ENCODE measurements at places on chromosomes 4 and X.

DNA sequence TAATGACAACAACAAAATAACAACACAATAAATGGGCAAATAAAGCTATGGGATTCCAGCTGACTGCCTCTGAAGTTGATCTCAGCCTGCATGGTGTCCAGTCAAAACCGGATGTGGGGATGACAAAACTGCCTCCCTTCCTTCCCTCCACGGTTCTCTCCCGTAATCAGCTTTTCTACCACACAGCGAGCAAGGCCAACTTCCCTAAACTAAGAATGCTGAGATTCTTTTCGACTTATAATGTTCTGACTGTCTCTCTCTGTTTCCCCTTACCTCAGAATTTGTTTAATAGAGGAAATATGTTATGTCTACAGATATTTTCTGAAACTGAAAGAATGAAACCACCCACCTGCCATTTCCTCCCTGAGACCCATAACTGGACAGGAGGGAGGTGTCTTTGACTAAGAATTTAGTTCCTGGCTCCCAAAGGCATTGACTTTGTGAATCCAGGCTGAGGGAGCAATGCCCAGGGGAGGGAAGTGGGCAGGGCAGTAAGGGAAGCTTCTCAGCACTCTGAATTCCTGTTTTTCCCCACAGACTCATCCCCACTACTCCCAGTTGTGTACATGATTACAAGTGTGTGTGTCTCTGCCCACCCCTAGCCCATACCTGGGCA lies 1.0 kb upstream of the TLR1 start:
- no peak for DNase-seq

- no peak for DNase-seq
Observed at GRCh38 chrX:40871385-40872082, 136.2 kb upstream of the MED14 start.

DNA sequence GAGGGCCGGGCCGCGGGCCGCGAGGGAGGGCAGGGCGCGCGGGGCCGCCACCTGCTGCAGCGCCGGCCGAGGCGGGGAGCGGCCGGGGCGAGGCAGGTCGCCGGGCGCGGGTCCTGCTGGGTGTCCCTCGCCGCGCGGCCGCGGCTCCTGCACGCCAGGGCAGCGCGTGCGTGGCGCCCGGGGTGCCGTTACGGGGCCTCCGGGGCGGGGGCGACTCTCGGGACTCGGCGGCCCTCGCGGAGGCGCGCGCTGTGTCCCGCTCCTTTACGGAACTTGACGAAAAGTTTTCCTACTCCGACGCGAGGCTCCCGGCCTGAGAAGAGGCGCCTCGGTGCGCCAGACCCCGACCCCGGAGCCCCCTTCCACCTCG lies 329 bp downstream of the TBC1D14 start:
- DNase-seq: no peak

- no peak for DNase-seq
Observed at GRCh38 chr4:83112231-83112630, 2.3 kb downstream of the PLAC8 start.

GRCh38 chrX:154508384-154508745 lies 7.7 kb downstream of the FAM3A start:
- no peak for DNase-seq

GRCh38 chrX:39238006-39238405 lies 436.7 kb downstream of the MID1IP1 start:
- no peak for DNase-seq

DNA sequence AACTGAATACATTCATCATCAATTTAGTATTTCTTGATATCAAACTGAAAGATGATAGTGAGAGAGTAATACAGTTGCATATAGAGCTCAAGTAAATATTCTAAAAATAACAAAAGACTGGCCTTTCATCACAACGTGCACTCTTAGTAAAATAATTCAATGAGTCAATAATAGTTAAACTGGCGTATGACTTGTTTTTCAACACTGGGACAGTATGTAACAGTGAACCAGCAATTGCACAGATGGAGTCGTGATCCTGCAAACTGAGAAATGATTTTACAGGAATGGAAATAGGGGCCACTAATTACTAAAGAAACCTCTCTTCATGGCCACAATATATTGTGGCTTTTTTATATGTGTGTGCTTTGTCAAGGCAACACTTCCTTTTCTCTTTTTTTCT lies 137.4 kb downstream of the SLC4A4 start:
- no peak for DNase-seq

DNA sequence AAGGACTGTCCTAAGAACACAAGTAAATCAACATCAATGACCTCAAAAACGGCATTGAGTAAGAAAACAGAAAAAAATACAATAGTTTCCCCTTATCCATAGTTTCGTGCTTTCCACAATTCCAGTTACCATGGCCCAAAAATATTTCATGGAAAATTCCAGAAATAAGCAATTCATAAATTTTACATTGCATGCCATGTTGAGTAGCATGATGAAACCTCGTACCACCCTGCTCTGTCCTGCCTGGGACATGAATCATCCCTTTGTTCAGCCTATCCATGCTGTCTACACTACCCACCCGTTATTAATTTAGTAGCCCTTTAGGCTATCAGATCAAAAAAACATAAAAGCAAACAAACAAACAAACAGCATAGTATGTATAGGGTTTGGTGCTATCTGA lies 51.1 kb downstream of the KLF3 start:
- no peak for DNase-seq

DNA sequence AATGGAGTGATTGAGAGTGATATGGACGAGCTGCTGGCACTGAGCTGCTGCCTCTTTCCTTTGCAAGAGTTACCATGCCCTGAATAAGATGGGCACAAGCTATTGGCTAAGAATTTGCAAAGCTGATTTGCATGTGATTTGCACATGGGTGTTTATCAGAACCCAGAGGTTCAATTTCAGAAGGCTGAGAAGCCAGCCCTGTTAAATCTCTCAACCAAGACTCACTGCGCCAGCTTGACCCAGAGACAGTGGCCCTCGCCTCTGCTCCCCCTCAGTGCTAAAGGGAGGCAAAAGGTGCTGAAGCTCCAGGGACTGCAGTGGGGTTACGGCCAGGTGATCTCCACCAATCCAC lies 701 bp downstream of the ARHGAP4 start:
- DNase-seq: no peak

DNA sequence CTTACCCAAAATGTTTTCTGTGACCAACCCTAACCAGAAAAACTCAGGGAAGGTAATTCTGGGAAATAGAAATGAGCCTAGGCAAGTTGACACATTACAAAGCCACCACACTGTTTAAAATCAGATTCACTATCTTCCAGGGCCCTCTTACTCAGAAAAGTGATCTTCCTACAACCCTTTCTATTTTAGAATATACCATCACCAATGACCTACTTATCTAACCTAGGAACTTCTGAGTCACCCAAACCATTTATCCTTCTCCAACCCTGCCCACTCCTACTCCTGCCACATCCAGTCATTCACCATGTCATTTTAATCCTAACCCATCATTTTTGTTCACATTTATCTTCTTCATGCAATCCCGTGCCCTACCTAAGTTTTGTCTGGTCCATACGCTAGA lies 89.9 kb downstream of the FTHL17 start:
- DNase-seq: no peak

GRCh38 chrX:103518571-103518970 lies 718 bp downstream of the RAB40A start:
- no peak for DNase-seq

GRCh38 chr4:53706422-53707032 lies 115.2 kb upstream of the LNX1 start:
- no peak for DNase-seq

DNA sequence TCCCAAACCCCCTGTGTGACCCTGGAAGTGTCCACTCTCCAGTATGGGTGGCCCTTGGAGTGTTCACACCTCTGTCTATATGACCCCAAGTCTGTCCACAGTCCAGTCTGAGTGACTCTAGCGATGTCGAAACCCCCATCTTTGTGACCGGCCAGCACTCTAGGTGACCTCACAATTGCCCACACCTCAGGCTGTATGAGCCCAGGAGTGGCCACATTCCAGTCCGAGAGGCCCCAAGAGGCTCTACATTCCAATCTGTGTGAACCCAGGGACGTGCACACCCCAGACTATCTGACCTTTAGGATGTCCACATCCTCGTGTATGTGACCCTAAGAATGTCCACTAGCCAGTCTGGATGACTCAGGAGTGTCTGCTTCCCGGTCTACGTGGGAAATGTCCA lies 7.3 kb upstream of the GLOD5 start:
- DNase-seq: no peak

GRCh38 chrX:154748712-154749339 lies 2.1 kb downstream of the GAB3 start:
- peak; percentile 74 for DNase-seq

GRCh38 chrX:41001327-41001726 lies 83.9 kb upstream of the USP9X start:
- no peak for DNase-seq

- DNase-seq: no peak
Observed at GRCh38 chrX:47026198-47026597, 52.0 kb upstream of the RGN start.

DNA sequence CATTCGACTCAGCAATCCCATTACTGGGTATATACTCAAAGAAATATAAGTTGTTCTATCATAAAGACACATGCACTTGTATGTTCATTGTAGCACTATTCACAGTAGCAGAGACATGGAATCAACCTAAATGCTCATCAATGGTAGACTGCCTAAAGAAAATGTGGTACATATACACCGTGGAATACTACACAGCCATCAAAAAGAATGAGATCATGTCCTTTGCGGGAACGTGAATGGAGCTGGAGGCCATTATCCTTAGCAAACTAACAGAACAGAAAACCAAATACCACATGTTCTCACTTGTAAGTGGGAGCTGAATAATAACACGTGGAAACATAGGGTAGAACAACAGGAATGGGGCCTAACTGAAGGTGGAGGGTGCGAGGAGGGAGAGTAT lies 44.9 kb downstream of the TMEM131L start:
- no peak for DNase-seq

- DNase-seq: no peak
Observed at GRCh38 chrX:45400027-45400779, 199.5 kb upstream of the DIPK2B start.

DNA sequence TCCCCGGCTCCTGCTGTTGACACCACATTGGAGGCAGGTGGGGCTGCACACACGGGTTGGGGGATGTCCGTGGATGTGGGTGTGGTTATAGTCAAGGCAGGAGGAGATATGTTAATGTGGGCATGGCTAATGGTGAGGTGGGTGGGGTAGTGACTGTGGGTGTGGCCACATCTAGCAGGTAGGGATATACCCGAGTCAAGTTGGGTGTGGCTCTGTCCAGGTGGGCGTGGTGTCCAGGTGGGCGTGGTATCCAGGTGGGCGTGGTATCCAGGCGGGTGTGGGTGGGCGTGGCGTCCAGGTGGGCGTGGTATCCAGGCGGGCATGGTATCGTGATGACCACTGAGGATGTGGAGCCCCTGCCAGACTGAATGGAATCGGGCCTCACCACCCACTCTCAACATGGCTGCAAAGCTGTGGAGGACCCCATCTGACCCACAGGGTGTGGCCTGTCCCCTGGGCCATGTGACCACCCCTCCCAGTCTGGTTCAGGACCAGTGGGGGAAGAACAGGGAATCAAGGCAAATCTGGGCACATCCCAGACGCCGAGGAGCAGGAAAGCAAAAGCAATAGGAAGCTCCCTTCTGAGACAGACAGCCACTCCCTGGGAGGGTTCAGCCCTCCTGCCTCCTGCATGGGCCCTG lies 21.0 kb downstream of the MAN2B2 start:
- DNase-seq: no peak

GRCh38 chr4:97759785-97760184 lies 383.5 kb downstream of the STPG2 start:
- DNase-seq: no peak

- no peak for DNase-seq
Observed at GRCh38 chr4:190019023-190019858, 7.8 kb downstream of the FRG2 start.

GRCh38 chrX:76918033-76918432 lies 490.5 kb downstream of the MAGEE1 start:
- DNase-seq: no peak

DNA sequence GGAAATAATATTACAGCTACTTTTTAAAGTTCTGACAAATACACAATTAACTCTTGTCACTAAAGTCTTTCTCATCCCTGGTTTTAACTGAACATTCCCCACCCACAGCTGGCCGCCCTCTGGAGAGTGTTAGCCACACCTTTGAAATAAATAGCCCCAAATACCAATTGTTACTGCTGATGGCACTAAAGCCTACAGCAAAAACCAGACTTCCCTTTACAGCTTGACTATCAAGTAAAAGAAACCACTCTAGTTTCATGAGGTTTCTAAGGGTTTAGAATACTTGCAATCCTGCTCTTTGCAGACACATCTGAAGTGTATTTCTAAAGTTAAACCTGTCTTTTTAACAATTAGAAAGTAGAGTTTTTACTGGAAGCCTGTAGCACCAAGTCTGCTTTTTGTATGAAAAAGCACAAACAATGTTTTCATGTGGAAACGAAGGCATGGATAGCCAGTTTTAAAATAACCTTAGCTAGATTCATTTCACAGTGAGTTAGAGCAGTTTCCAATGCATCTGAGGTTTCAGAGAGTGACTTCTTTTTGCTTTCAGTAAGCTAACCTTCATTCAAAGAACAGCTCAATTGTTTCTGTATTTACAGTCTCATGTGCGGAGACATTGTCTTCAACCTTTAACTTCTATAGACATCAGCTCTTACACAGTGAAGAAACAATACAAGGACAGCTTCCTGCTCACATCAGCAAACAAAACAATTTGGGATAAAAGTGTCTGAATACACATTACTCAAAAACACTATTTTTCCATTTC lies 164.8 kb upstream of the VEGFC start:
- no peak for DNase-seq

- DNase-seq: no peak
Observed at GRCh38 chr4:7238300-7238960, 46.1 kb downstream of the SORCS2 start.

GRCh38 chrX:2463973-2464676 lies 36.7 kb downstream of the DHRSX start:
- no peak for DNase-seq

GRCh38 chrX:133697656-133698055 lies 282.4 kb upstream of the GPC4 start:
- DNase-seq: no peak

- DNase-seq: no peak
Observed at GRCh38 chr4:3476341-3476747, 13.2 kb downstream of the DOK7 start.

- peak; percentile 63 for DNase-seq
Observed at GRCh38 chr4:182916483-182917181, 554 bp downstream of the DCTD start.

- no peak for DNase-seq
Observed at GRCh38 chr4:153260132-153260531, 55.9 kb downstream of the TRIM2 start.
